Activated naive CD4-positive, alpha-beta T cell treated with anti-CD3 and anti-CD28 coated beads for 36 hours (primary cell): ENCODE measurements at places on chromosomes 4 and X. TPM values are rescaled to one million over a fixed set of nuclear protein-coding genes. Genes with fewer than 3 reads are reported as not detected.

SFRP2 gene
- not detected for total RNA-seq

SMAD1 gene
- total RNA-seq: 0.57 TPM

LIMCH1 gene
- total RNA-seq: not detected

- no peak for DNase-seq
Measured at GRCh38 chrX:21738950-21739287, 19.0 kb downstream of the SMPX start.

ADH7 gene
- total RNA-seq: not detected

DNA sequence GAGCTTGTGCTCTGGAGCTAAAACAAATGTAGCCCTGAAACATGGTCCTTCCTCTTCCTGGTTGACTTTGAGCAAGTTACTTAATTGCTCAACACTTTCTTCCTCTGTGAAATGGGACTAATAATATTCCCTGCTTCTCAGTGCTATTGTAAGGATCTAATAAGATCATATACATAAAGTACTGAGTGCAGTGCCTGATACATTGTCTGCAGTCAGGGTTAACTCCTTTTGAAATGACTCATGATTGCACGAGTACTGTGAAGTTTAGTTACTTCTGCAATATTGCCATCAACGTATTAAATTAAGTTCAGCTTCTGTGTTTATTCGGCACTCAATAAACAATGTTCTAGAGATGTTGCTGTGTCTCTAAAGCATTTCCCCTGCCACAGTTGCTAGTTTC, 91.8 kb upstream of the HPRT1 start:
- no peak for DNase-seq

HSFX4 gene
- total RNA-seq: not detected
